ENCODE measurements at places on chromosomes 5 and 9.

DNA sequence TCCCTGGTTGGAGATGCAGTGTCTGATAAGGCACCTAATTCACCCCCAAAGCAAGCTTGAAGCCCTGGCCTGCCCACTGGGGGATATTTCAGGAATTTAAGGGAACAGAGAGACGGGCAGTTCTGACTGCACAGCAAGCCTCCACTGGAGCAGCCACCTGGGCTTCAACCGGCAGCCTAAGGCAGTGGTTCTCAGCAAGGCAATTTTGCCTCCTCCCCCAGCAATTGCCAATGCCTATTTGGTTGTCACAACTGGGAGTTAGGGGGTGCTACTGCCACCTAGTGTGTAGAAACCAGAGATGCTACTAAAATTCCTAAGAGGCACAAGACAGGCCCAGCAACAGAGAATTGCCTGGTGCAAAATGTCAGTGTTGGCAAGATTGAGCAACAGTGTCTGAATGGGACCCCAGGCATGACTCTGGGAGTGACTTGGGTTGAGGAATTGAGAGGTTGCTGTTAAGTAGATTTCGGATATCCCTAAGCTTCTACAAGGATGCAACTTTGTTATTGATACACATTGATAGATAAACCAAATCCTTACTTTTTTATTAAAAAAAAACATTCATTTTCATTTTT is 58.7 kb upstream of the CTSL start:
- no peak for DNase-seq

DNA sequence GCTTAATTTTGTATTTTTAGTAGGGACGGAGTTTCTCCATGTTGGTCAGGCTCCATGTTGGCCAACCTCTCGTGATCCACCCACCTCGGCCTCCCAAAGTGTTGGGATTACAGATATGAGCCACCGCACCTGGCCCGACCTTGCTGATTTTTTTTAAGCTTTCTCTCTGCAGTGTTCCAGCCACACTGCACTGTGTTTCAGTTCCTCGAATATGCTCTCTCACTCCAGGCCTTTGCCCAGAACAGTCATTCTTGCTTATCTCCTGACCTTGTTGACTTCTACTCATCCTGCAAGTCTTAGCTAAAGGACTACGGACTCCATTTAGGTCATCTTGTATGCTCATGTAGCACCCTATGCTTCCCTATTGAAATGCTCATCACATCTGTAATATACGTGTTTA is 3.3 kb downstream of the SNAPC3 start:
- no peak for DNase-seq

DNA sequence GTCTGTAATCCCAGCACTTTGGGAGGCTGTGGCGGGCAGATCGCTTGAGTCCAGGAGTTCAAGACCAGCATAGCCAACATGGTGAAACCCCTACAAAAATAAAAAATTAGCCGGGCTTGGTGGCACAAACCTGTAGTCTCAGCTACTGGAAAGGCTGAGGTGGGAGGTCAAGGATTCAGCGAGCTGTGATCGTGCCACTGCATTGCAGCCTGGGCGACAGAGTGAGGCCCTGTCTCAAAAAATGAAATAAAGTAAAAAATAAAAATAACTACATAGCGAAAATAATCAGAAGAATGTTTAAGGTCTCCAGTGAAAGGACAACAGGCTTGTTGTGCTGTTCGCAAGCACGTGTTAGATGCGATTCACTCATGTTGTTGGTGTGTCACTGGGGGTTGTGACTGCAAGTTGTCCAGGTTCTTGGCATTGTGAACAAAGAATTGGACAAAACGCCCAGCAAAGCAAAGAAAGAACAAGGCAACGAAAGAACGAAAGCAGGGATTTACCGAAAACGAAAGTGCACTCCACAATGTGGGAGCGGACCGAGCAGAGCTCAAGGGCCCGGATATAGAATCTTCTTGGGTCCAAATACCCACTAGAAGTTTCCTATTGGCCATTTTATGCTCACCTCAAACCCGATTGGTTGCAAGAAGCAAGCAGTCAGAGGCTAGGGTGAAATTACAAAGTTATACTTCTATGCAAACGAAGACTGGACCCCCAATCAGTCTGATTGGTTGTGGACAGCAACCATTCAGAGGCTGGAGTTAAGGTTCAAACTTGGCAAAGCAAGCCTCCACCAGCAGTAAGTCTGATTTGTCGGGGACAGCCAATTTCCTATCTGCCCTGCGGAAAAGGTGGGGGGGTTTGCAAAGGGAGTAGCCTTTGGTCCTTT is 844 bp upstream of the MCCC2 start:
- no peak for DNase-seq

DNA sequence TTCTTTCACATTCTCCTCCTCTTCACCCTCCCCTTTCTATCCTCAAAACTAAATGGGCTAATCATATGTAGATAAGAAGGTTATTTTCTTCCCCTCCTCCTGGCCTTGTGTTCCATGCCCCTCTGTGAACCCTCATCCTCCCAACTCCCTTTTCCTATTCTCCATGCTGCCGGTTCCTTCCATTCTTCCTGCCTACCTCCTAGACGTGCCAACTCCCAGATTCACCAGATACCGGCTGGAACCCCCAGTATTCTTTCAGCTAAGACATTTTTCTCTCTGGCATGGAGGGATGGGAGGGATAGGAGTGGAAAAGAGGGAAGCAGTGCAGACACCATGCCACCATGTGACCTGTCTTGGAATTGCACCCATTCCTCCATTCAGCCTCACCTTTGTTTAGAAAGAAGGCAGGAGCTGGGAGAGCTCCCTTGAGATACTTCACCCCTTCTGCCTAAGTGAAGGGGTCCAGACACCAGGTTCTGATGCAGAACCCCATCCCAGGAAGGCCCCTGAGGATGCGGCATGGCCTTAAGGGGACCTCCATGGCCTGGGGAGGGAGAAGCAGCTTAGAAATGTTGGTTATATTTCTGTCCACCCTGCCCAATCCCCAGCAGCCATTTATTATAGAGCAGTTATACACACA is 4.8 kb downstream of the DNAJB5 start:
- no peak for DNase-seq

DNA sequence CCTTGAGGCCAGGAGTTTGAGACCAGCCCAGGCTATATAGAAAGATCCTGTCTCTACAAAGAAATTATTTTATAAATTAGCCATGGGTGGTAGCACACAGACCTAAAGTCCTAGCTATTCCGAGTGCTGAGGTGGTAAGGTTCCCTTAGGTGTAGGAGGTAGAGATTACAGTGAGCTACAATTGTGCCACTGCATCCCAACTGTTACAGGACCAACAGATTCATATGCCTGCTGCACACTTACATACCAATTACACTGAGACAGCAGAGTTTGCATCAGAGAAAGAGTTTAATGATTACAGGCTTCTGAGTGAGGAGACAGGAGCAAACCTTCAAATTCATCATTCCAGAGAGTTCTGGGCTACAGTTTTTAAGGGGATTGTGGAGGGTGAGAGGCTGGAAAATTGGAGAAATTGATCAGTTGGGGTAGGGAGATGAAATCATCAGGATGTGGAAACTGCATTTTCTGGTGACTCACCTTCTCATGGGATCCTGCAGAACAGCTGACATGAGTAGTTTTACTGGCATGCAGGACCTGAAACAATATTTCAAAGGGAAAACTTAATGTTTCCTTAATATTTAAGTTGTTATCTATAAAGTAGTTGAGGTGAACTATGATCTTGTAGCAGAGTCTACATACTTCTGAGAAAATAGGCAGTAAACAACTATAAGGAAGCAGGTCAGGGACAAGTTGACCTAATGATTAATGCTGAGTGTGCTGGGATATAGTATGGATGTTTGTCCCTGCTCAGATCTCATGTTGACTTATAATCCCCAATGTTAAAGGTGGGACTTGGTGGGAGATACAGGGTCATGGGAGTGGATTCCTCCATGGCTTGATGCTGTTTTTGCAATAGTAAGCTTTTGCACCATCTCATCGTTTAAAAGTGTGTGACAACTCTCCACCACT is 54.7 kb downstream of the ANXA2R start:
- DNase-seq: no peak

DNA sequence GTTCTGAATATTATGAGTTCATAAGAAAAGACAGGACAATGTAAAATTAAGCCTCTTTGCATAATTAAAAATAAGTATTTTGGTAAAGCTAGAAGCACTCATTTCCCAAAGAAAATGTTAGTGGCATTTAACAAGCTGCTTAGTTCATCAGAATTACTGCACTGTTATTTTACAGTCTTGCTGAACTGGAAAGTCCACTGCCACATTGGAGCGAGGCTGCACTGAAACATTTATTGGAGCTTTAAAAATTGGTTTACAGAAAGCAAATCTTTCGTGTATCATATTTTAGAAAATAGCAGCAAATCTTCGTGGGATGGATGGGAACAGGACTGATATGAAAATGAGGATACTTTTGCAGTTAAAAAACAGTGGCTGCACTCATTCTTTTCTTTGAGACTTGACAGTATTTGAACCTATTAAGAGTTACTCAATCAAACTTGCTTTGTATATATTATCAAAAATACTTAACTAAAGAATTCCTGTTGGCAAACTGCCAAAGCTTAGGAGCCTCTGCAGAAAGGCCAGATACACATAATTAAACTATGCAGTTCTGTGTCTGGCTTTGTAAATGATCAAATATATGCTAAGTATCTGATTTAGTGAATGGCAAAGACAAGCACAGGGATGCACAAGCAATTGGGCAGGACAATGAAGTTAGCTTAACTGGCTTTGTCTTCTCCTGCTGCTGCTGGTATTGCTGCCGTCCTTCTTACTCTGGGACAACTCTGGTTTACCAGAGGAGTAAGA is 16.5 kb upstream of the FBXL7 start:
- DNase-seq: no peak

DNA sequence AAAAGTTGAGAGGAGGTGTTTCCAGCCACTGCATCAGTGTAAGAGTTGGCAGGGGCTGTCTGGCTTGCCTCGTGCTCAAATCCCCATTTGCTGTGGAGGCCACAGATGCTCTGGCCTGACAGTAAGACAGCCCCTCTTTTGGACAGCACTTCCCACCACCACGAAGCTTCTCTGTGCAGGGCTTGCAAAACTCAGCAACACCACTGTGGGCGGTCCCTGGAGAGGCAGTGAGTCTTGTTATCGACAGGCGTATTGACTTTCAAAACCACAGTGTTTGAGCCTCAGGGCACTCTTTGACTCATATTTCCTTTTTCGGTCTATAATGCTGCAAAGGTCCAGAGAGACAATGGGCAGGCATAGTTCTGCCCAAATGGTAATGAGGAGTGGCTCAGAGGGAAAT is 539.5 kb downstream of the EBF1 start:
- DNase-seq: no peak

DNA sequence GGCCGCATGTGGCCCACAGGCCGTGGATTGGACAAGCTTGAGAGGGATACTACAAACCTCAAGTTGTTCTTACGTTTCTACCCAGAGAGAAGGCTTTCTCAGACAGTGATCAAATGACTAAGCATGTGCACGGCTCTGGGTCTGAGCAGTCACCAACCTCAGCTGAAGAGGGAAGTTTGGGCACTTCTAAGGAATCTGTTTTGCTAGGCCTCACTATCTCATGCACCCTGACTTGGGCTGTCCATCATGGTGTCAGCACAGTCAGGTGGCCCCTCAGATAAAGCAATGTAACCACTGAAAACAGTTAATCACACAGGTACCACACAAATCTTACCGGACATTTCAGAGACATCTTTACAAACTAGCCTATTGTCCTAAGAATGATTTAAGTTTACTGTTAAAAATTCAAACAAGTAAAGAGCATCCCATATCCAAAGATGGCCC is 24.6 kb downstream of the CSF2 start:
- no peak for DNase-seq

DNA sequence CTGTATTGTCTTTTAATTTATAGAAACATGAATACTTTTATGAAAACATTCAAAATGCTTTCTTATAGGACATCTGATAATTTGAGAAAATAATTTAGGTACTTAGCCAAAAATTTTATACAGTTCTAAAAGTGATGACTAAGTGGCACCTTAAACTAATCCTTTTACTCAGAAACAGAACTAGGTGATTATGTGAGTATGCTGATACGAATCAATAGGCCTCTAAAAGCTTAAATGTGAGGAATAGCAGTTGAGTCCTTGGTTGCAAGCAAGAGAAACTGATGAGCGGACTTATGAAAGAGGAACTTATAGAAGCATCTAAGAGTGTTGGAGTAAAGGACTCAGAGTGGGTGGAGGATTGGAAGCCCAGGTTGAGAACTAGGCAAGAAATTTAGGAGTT is 26.4 kb downstream of the ANXA1 start:
- DNase-seq: no peak

DNA sequence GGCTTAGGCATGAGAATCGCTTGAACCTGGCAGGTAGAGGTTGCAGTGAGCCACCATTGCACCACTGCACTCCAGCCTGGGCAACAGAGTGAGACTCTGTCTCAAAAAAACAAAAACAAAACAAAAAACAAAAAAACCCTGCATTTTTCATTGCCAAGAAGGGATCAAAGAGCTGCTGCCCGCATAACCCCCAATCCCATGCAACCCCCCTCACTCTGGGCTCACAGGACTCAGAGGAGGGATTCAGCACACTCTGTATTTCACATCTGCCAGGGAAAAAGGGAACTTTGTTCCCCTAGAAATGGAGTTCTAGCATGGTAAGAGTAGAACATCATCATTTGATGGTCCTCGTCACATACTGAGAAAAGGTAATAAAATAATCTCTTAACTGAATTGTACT is 153.9 kb upstream of the GNA14 start:
- no peak for DNase-seq

Measured in stimulated activated CD8-positive, alpha-beta memory T cell treated with anti-CD3 and anti-CD28 coated beads, Interleukin-15, amount 100 ng/mL, for 4 hours (primary cell).